Urinary bladder (tissue), 4 donors: ENCODE measurements at places on chromosomes 7 and 10. TPM values are rescaled to one million over a fixed set of nuclear protein-coding genes. Genes with fewer than 3 reads are reported as not detected.

The PAX4 gene
- total RNA-seq, result not detected

The CPEB3 gene
- total RNA-seq, result 7.4 TPM

The PI4K2A gene
- total RNA-seq, result 7.4 TPM

The FAM131B gene
- total RNA-seq, result 4.1 TPM

The C10orf71 gene
- total RNA-seq, result 0.37 TPM

The TAS2R4 gene
- 8.1 TPM for total RNA-seq

The NEBL gene
- total RNA-seq, result 28.4 TPM
